Stimulated activated CD8-positive, alpha-beta memory T cell treated with anti-CD3 and anti-CD28 coated beads, Interleukin-15, amount 100 ng/mL, for 48 hours (primary cell): ENCODE measurements at places on chromosomes 2 and 18.

DNA sequence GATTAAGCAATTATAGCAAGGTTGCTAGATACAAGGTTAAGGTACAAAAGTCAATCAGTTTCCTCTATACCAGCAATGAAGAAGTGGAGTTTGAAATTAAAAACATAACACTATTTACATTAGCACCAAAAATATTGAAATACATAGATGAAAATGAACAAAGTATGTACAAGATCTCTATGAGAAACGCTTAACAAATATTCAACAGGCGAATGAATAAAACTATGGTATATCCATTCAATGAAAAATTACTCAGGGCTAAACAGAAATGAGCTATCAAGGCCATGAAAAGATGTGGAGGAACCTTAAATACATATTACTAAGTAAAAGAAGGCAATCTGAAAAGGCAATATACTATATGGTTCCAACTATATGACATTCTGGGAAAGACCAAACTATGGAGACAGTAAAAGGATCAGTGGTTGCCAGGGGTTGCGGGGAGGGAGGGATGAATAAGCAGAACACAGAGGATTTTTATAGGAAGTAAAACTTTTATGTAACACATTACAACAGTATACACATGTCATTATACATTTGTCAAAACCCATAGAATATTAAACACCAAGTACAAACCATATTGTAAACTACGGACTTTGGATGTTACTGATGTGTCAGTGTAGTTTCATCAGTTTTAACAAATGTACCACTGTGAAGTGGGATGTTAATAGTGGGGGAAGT lies 62.1 kb downstream of the RMDN2 start:
- no peak for DNase-seq

GRCh38 chr2:216758256-216759155 lies 63.2 kb upstream of the IGFBP5 start:
- no peak for DNase-seq

GRCh38 chr2:25165992-25166875 lies 2.1 kb downstream of the POMC start:
- DNase-seq: peak; percentile 19

DNA sequence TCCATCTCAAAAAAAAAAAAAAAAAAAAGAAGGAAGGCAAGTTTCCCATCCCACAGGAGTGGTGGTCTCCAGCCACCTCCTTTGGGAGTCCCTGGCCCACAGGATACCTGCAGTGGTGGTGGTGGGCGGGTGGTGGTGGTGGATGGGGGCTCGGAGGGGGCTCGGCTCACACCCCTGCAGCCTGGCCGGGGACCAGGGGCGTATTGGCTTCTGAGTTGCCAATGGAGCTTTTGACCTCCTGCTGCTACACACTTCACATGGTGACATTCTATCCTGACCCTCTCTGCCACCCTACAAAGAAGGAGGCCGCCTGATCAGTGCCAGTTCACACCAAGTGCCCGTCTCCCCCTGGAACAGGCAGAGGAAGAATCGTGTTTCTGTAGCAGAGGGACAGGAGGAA lies 119.6 kb downstream of the NFATC1 start:
- no peak for DNase-seq

GRCh38 chr2:211724933-211725332 lies 813.7 kb downstream of the ERBB4 start:
- DNase-seq: no peak

GRCh38 chr2:172251231-172251630 lies 148.5 kb upstream of the DLX2 start:
- no peak for DNase-seq

DNA sequence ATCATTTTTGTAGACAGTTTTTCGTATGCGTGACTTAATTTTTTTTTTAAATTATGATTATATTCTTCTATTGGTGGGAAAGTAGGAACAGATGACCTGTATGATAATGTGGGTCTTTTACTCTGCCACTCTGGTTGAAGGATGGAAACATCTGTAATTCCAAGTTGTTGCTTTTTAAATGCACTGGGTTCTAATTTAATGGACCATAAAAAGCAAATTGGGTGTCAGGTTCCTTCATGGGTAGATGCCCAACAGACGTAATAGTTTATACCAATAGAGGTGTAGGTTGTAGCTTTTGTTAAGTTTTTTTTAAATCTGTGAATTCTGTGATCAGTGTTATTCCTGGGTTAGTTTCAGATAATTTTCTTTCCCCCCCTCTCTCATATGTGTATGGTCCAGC lies 117.6 kb downstream of the MAP4K4 start:
- no peak for DNase-seq

- no peak for DNase-seq
These were observed 25.8 kb downstream of the RTP5 start for GRCh38 chr2:241895427-241895711.

DNA sequence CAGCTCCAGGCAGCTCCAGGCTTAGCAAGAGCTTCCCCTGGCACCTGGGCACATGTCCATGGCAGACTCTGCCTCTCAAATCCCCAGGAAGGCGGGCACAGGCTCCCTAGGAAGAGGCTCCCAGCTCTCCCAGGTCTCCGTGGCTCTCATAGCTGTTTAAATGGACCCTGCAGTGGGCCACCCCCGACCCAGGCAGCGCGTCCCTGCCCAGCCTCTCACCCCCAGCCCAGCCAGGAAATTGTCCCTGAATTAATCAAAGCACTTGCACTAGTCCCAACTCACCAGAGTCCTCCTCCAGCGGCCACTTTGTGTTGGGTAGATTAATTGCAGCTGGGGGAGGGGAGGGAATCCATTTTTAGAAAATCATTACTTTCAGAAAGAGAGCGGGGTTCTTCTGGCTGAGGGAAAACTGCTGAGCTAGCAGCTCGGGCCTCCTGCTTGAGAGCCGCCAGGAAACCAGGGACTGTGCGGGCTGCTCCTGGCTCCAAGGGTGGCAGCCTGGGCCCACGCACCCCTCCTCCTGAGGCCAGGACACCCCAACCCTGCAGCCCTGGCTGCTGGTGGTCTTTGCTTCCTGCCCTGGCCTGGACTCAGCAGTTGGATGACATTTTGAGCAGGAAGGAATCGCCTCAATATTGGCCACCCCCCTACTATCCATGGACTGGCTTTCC lies 36.0 kb downstream of the SMAD7 start:
- no peak for DNase-seq

- DNase-seq: no peak
These were observed 38.0 kb downstream of the SLC4A1AP start for GRCh38 chr2:27701676-27702075.

GRCh38 chr2:152558158-152558984 lies 158.9 kb downstream of the PRPF40A start:
- no peak for DNase-seq

GRCh38 chr2:36701391-36701795 lies 4.9 kb downstream of the VIT start:
- DNase-seq: no peak

GRCh38 chr2:200065477-200065876 lies 110.1 kb downstream of the MAIP1 start:
- DNase-seq: no peak

GRCh38 chr2:71929482-71929772 lies 218.2 kb downstream of the CYP26B1 start:
- DNase-seq: no peak

DNA sequence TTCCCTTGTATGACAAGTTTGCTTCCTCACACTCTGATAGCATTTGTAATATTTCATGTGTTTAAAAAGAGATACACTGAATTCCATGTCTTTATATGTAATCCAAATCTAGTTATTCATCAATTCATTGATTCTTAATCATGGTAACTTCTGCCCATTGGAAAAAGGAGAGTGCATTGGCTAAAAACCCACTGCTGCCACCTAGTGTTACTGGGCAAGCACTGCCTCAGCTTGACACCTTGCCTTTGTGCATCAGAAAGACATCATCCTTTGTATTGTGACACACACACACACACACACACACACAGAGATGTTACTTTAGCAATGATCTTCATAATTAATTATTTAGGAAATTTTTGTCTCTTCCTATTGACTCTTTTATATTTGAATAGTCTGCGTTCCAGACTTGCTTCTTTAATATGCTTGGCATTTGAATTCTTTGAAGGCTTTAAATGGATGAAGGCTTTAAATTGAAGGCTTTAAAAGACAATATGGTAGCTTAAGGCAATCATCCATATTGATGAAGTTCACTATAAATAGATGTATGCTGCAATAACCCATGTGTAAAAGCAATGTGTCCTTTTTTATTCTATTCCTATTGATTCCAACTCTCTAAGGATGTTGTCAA lies 414.2 kb upstream of the CHST9 start:
- no peak for DNase-seq

GRCh38 chr2:62505109-62505749 lies 766 bp downstream of the TMEM17 start:
- no peak for DNase-seq

GRCh38 chr2:439556-440402 lies 151.9 kb upstream of the ALKAL2 start:
- no peak for DNase-seq

GRCh38 chr2:74387346-74387745 lies 7.2 kb upstream of the DCTN1 start:
- no peak for DNase-seq

GRCh38 chr18:76056471-76057110 lies 438.5 kb downstream of the ZNF516 start:
- DNase-seq: no peak

DNA sequence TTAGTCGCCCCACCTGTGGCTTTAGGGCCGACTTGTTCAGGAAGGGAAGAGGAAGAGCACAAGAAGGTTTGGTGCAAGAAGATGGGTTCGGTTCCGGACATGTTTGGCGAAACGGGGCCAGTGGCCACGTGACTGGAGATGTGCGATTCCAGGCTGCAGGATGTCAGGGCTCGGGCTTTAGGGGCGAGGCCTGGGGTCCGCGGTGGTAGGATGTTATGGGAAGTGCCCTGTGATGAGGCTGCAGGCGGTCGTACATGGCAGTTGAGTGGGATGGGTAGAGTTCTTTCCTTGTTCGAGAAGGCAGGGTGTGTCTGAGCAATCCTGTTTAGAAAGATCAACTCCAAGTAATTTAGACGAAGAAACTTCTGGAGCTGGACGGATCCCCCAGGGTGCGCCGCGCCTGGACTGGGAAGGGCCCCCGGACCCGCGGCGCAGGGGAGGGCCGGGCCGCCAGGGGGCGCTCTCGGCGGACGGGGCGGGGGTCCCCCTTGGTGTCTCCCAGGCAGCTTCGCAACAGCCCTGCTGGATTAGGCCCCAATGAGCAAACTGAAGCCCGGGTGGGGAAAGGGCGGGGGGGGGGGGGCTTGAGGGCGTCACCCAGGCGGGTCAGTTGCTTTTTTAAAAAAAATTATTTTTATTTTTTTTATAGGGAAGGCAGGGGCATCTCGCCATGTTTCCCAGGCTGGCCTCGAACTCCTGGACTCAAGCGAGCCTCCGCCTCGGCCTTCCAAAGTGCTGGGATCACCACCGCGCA lies 17.2 kb upstream of the SDC1 start:
- DNase-seq: no peak

DNA sequence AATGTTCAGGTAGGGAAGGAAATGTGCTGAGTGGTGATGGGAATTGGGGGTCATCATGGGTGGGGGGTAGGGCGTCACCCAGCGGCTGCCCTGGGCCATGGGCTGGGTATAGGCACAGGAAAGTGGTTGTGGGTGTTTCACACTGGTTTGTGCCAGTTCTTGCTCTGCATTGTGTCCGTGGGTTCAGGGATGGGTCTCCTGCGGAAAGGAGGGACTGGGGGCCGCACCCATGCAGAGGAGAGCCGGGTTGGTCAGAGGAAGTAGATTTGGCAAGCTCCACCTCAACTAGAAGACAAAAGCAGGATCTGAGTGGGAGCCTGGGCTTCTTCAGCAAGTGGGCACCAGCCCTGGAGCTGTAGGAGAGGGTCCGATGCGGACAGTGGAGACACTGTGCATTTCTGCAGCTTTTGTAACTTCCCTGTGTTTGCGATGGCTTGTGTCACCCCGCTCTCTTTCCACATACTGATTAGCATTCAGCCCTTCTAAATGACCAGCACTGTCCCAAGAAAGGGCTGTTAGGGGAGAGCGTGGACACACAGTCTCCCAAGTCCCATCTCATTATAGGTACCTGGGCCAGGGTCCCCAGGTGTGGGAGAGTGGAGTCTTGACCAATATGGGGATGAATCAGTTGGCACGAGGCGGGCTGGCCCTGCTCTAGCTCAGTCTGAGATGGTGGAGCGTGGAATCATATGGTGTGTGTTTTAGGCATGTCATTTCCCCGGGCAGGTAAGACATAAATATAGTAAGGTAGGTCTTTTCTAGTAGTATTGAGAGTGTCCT lies 67.2 kb downstream of the LRRFIP1 start:
- no peak for DNase-seq

DNA sequence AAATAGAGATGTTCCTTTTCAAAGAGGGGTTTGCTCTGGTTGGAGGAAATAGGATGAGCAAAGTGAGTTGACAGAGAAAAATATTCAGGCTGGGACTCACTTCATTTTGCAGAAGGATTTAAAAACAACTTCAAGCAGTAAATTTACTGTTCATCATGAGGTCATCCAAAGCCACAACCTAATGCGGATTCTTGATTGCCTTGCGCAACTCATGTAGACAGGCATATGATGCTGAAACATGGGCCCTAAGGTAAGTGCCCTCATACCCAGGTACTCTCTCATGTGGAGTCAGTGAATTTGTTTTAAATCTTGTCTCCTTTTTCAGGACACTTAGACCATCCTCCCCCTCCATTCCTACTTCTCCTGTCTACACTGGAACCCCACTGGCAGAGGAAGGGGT lies 51.9 kb upstream of the LYPD1 start:
- DNase-seq: no peak

GRCh38 chr18:23386317-23386716 lies 66.8 kb upstream of the RIOK3 start:
- no peak for DNase-seq

DNA sequence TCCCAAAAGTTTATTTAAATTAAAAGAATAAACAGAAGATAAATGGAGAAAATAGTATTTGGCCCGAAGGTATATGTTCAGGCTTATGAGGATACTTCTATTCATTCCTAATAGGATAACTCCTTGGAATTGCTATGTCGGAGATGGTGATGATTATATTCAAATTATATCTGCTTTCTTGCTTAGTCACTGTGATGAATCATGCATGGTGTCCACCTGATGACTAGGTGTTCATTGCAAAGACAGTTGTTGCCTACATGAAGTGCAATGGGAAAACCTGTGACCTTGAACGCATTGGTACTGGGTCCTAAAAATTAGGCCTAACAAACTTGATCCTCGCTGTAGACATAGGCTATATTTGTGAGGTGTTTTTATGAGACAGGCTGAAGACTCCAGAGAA lies 617.3 kb upstream of the ZEB2 start:
- DNase-seq: no peak

DNA sequence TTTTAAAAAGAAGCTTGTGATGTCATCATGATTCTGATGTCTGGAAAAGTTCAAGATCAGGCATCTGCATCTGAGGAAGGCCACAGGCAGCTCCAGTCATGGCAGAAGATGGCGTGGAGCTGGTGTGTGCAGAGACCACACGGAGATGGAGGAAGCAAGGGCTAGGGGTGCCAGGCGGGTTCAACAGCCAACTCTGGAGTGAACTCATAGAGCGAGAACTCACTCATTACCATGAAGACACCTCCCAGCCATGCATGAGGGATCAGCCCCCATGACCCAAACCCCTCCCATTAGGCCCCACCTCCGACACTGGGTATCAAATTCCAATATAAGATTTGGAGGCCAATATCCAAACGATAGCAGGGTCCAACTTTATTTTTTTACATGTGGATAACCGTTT lies 61.6 kb downstream of the KCNG2 start:
- DNase-seq: no peak
